Jurkat, Clone E6-1 (cell line): ENCODE measurements at places on chromosomes 7 and 10.

DNA sequence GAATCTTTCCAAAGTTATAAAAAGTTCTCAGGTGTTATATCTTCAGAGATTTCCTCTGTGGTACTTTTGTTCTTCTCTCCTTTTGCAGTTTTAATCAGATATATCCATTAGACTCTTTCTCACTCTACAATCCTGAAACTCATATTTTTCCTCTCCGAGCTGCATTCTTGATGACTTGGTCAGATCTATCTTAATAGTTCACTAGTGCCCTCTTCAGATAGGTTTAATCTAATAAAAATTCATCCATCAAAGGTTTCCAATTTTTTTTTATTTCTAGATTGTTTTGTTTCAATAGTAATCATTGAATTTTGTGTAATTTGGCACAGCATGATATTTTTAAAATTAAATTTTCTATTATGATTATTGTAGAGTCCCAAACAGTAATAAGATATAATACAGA is 21.8 kb upstream of the DGKB start:
- no peak for DNase-seq

DNA sequence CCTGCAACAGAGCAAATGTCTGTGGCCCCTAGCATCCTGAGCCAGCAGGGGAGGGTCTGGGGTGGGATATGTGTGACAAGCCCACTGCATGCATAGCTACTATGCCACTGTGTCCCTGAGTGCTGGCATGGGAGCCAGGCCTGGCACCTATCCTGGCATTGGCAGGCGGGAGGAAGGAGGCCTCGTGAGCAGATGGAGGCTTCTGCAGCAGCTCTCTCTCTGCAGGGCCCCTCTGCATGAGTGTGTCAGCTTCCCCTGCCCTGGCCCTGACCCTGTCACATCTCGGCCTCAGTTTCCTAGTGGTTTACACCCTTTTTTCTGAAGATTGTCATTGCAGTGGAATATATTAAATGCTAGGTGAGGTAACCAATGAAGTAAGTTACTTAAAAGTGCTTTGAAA is 13.1 kb upstream of the IMPDH1 start:
- DNase-seq: no peak

DNA sequence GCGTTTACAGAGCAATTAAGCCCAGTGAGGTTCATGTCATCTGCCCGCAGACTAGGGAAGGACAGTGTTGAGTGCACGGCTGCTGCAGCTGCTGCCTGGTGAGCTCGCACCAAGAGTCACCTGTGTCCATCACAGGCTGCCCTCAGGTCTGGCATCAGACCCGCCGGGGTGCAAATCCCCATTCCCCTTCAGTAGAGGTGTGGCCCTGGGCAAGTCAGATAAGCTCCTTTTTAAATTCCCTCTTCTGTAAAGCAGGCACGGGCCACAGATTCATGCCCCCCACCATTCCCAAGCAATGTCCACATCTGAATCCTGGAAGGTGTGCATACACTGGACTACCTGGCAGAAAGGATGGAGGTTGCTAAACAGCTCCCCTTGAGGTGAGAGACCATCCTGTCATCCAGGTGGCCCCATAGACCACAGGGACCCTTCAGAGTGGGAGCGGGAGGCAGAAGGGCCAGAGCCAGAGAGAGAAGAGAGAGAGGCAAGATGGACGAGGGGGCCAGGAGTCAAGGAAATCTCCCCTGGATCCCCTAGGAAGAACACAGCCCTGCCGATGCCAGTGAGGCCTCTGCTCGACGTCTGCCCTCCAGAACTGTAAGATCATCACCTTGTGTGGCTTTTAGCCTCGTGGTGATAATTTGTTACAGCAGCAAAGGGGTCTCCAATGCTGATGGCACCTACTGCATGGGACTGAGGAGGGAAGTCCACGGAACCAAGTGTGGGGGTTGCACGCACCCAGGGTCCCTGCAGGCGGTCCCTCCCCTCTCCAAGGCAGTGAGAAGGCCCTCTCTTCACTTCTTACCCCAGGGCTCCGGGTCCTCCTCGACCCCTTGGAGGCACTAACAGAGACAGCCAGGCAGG is 168.8 kb downstream of the TCERG1L start:
- DNase-seq: no peak

DNA sequence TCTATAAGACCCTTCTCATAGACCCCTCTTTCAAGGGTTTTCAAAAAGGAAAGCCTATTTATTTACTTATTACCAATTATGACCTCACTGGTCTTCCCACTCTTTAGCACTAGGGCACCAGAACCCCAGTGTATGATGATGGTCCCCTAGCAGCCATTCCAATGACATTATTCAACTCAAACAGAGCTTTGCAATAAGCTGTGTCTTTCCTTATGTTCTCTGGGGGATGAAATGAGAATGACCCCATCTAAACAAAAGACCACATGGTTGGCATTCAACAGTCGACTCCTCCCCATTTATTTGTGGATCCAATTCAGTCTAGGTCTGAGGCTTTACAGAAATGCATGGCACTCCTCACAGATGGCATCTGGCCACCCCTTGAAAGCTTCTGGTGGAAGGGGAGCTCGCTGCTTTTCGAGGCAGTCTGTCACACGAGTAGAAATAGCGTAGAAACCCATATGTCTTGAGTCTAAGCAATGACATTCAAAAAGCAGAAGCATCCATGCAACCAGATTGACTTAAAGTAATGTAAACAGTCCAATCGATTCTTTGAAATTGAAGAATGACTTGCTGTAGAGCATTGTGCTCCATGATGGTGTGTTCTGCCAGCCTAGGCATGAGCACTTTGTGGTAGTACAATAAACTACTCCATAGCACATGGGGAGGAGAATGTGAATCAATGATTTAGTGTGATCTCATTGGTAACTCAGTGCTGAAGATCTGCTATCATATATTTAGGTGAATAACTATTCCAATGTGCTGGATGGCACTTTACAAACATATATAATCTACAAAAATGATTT is 29.8 kb downstream of the NRP1 start:
- DNase-seq: no peak

GRCh38 chr7:32266932-32267475 is 196.8 kb upstream of the PDE1C start:
- DNase-seq: no peak

DNA sequence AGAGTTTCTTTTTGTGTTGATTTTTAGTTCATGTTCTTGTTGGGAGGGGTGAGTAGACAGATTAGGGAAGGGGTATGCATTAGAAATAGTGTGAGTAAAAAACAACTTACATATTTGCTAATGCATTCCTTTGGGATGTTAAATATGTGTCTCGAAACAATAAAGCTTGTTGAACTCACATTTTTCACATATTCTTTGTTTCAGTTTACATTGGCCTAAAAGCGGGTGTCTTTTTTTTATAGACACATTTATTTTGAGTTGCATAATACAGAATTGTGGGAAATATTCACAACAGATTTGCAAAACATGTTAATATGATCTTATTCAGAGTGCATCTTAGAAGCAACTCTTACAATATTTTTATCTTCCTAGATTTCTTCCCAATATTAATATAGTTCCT is 337.5 kb upstream of the CNTNAP2 start:
- no peak for DNase-seq

DNA sequence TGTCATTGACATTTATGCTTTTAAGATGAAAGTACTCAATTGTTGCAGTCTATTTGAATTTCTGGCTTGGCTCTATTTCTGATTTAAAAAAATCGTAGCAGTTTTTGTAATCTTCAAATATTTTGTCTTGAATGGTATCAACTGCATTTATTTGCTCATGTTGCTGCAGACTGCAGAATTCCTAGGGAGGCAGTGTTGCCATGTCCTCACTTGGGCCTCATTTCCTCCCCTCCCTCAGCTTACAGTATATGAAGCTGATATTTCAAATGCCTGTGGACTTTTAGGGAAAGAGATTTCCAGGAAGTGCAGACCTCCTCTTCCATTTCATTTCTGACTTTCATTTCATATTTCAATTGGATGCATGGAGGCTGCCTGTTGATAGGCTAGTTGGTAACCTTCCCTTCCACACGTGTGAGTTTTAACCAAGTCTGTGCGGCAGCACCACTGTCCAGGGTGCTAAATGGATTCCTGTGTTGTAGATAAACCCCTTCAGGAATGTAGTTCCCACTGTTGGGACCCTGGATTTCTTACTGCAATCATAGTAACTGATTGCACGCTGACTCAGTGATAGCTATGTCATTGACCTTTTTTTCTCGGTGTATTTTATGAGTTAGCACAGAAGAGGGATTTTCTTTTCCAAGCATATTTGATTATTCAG is 17.5 kb downstream of the VPS50 start:
- no peak for DNase-seq

- DNase-seq: no peak
These were observed 1301.5 kb upstream of the SORCS1 start for GRCh38 chr10:108465871-108466641.

GRCh38 chr7:51482976-51483375 is 166.4 kb upstream of the COBL start:
- DNase-seq: no peak

DNA sequence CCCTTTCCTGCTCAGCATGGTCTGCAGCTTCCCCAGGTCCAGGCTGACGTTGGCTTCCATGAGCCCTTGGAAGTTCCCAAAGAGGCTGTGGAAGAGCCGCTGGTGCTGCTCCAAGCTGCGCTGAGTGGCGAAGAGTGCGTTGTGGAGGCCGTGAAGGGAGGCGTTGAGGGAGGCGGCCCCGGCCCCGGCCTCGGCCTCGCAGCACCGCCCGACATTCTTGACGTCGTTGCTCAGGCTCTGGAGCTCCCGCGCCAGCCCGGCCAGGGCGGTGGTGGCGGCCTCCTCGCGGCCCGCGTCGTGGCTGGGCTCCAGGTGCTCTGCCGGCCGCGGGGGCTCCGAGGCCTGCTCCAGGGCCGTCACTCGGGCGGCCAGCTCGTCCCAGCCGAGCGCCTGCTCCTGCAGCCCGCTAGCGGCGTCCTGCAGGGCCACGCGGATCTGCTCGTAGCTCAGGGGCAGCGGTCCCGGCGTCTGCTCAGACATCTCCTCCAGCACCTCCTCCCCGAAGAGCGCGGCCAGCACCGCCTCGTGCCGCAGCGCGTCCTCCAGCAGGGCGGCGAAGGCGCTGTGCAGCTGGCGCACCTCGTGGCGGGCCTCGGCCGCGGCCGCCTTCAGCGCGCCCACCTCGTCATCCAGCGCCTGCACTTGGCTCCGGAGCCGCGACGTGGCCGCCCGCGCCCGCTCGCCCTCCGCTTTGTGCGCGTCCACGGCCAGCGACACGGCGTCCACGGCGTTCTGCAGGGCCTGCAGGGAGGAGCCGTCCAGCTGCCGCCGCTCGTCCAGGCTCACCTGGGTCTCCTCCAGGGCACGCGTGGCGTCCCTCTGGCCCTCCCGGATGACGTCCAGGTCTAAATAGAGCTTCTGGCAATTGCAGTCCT is 14.7 kb downstream of the MMRN2 start:
- DNase-seq: no peak

DNA sequence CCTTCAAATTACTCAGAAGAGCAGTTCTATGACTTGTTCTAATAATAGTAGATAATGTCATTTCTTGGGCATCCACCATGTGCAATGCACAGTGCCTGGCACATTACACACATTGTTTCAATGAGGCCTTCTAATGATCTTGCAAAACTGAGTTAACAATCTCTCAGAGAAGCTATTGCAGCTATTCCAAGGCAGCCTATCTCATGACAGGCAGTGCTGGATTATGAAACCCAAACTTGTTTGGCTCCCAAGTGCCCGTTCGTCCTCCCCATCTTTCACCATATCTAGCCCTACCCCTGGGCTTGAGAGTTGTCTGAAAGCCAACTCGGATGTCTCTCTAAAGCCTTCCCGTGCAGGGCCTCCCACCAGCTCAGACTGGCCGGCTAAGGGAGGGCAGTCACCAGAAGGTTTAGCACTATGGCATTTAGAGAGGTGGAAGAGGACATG is 405.1 kb downstream of the PLXNA4 start:
- DNase-seq: no peak

- DNase-seq: no peak
These were observed 122.6 kb downstream of the DKK1 start for GRCh38 chr10:52436664-52437063.

DNA sequence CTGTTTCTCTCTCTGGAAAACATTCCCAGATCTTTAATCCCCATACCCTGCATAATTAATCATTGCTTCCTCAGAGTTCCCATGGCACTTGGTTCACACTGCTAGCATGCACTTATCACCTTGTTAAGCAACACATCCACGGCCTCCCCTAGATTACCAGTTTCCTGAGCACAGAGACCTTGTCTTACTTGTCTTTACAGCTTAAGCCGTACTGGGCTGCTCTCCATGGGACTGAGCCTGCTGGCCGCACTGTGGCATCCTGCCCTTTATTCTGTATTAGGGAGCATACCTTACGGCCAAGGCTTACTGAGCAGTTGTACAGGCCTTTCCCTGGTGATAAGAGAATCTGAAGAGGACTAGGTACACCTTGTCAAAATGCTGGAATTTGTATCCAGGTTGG is 190.2 kb downstream of the REEP3 start:
- DNase-seq: no peak

- DNase-seq: no peak
These were observed 326.5 kb downstream of the TNS3 start for GRCh38 chr7:47255441-47255840.

- peak; percentile 55 for DNase-seq
These were observed 83.9 kb downstream of the PIP4K2A start for GRCh38 chr10:22630234-22631174.

DNA sequence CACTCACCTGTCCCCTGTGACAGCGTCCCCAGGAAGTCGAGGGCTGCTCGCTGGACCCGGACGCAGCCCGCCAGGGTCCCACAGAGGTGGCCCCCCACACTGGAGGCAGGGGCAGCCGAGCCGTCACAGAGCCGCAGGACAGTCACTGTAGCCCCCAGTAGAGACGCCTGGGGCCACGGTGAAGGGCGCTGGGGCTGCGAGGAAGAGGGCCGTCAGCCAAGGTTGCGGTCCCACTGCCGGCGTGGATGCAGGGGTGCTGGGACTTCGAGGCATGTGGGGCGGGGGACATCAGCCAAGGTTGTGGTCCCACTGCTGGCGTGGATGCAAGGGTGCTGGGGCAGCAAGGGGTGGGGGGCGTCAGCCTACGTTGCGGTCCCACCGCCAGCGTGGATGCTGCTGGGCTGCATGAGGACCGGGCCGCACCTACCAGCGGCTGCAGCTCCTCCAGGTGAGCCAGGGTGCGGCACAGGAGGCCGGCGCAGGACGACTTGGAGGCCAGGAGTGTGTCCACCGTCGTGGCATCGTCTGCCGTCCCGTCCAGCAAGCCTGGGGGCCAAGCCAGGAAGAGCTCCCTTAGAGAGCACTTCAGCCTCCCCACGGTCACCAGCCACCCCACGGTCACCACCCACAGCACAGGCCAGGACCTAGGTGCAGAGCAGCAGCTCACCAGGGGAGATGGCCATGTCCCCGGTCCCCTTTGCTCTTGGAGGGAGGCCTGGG is 13.9 kb downstream of the BRAT1 start:
- DNase-seq: no peak

- no peak for DNase-seq
These were observed 1169.9 kb downstream of the TYW1 start for GRCh38 chr7:68166525-68166924.

GRCh38 chr7:24979470-24979862 is 512 bp downstream of the OSBPL3 start:
- peak; percentile 66 for DNase-seq

GRCh38 chr7:84202855-84203254 is 8.3 kb upstream of the SEMA3A start:
- no peak for DNase-seq
